ENCODE measurements at places on chromosomes 4 and X. TPM values are rescaled to one million over a fixed set of nuclear protein-coding genes. Genes with fewer than 3 reads are reported as not detected.

DNA sequence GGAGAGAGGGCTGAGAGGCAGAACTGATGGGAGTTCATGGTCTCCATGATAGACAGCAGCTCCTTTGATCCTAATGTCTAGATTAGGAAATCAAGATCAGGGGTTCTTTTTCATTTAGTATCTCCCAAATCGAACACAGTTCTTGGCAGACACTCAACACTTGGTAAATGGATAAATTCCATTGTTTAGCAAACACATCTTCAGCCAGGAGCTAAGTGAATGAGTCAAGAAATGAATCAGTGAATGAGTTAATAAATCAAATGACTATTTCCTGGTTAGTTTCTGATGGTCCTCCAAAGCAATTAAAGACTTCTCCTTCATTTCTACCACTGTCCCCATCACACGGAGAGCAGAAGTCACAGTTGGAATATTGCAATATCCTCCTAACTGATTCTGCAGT is 120.0 kb upstream of the SHISA3 start:
- DNase-seq, result no peak

- no peak for DNase-seq
Observed at GRCh38 chr4:173522160-173522950, 7.7 kb downstream of the HAND2 start.

DNA sequence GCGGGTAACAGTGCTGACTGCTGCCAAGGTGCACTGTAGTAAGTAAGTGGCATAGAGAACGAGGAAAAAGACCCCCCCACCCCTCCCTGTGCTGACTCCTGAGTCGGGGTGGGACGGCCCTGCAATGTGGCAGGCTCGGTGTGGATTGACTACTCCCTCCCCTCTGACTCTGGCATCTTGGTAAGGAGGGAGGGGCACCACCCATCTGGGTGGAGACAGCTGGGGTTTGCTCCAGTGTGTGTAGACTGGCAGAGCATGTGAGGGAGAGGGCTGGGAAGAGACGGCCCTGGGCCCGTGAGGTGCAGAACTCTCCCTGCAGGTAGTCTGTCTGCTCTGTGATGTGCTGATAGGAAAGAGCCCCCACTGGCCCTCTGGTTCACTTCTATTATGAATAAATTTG is 31.0 kb downstream of the NSG1 start:
- no peak for DNase-seq

DNA sequence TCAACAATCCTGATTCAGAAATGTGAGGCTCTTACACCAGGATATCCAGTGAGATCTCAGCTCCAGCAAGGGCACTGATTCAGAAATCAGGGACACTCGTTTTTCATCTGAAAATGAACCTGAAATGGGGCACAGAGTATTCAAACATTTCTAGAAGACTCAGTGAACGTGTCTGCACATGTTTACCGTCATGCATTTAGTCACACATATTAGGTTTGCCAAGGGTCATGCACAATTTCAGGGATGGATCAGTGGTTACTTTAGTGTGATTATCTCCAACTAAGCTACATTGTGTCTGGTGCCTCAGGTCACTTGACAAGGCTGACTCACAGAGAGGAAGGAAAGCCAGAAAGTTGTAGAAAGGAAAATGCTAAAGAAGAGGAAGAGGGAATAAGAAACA is 33.6 kb upstream of the SPANXN2 start:
- no peak for DNase-seq

GRCh38 chr4:176343286-176343685 is 23.5 kb downstream of the SPCS3 start:
- DNase-seq, result no peak

DNA sequence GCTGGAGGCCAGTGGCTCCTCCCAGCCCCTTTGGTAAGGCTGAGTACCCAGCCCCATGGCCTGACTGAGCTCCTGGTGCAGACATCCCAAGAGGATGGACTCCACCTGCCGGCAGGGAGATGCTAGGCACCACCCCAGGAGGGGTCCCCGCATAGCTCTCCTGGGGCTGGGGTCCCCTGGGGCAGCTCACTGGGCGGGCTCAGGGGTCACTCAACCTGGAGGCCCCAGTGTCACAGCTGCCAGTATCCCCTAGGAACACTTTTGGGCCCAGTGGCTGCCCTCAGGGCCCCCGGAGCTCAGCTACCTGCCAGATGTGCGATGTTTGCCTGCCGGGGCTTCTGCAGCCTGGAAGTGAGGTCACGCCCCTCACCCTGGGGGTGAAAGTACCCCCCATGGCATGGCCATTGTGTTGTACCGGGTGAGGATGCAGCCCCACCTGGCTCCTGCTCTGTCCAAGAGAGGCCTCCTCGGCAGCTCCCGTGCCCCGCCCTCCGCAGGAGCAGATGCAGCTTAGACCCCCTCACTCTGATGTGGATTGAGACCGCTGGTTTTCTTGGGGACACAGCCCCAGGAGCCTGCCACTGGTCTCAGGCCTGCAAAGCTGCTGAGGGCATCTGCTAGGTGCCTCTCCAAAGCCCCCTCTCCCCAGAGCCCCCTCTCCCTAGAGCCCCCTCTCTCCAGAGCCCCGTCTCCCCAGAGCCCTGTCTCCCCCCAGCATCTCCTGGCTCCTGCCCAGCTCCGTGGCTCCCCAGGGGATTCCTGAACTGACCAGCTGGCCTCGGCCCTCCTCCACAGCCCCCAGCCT is 6.7 kb upstream of the HGFAC start:
- no peak for DNase-seq

- no peak for DNase-seq
Observed at GRCh38 chrX:54494166-54494988, 1.7 kb downstream of the FGD1 start.

- no peak for DNase-seq
Observed at GRCh38 chr4:184371390-184371787, 103.0 kb downstream of the IRF2 start.

GRCh38 chrX:32397562-32398216 is 813.7 kb downstream of the DMD start:
- no peak for DNase-seq

DNA sequence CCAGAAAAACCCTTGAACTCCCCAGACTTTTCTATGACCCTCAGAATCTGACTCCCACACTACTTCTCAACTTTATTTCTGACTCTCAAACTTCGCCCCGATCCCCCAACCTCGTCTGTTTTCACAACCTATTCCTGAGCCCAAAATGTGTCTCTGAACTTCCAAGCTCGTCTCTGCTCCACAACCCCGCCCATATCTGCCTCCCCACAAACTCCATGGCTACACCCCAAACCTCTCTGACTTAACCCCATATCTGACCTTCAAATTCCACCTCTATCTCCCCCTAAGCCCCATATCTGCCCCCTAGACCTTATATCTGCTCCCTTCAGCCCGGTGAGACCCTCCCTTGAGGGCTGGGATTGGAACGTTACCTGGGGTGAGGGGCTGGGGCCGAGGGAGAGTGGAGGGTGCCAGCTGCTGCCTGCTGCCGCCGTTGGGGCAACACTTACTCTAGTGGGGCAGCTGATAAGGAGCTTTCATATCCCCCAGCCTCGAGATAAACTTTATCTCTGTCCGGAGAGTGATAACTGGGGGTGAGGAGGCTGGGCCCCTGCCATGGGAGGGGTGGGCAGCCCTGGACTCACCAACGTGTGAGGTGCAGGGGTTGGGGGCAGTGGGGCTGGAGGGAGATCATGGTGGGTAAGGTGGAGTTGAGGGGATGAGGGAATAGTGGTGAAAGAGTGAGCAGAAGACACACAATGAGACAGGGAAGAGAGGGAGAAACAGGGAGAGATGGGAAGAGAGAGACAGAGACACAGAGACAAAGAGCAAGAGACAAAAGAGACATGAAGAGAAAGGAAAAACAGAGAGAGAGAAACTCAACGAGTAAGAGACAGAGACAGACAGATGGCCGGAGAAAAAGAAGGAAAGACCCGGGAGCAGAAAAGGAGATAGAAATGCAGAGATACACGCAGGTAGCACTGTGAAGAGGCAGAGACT is 1.4 kb downstream of the GATA1 start:
- DNase-seq, result no peak

- DNase-seq, result no peak
Observed at GRCh38 chr4:138967313-138967712, 48.3 kb upstream of the NOCT start.

- no peak for DNase-seq
Observed at GRCh38 chrX:104795804-104796203, 229.8 kb downstream of the IL1RAPL2 start.

Gene PRDX4
- 181 TPM for total RNA-seq

Gene ADH1B
- 0.08 TPM for total RNA-seq

Measured in kidney epithelial cell (primary cell).